Muscle of leg (tissue), 16 donors: ENCODE measurements at places on chromosomes 4 and X. TPM values are rescaled to one million over a fixed set of nuclear protein-coding genes. Genes with fewer than 3 reads are reported as not detected.

DNA sequence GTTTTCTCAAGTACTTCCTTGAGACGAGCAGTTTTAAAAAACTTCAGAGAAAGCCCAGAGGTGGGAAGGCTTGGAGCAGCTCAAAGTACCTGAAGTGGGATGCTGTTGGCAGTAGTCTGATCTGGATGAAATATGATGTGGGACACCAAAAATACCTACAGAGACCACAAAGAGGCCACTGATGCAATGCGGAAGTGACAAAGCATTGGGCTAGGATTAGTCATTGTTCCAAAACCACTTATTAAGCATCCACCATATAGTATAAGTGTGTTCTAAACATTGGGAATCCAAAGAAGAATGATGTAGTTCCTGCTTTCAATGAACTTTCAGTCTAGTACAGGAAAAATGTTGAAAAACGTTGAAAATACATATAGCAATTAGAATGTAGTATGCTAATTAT, 386.1 kb upstream of the CNKSR2 start:
- no peak overlapping the region for H3K4me3 ChIP-seq
- no peaks in the 10 kb centered on the region for H3K4me1 ChIP-seq
- H3K27me3 ChIP-seq, result no peaks in the 10 kb centered on the region

DNA sequence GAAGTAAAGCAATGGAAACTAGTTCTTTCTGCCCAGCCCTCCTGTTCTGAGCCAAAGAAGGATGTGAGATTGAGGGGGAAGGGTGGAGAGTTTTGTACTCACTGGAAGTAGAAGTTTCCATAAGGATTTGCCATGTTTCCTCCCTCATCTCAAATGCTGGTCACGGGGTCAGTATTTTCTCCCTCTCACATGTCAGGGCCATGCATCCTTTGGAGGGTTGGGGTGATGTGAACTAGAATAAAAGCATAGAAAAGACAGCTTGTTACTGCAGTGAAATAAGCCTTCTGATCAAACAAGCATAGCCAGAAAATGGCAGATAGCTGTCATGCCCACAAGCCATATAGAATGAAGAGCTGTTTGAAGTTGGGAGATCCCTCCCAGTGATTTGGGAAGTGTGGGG, 79.7 kb downstream of the KIT start:
- no peaks in the 10 kb centered on the region for H3K36me3 ChIP-seq
- no peaks in the 10 kb centered on the region for H3K4me1 ChIP-seq
- DNase-seq, result peak; percentile 38
- no peaks in the 10 kb centered on the region for H3K27me3 ChIP-seq

DNA sequence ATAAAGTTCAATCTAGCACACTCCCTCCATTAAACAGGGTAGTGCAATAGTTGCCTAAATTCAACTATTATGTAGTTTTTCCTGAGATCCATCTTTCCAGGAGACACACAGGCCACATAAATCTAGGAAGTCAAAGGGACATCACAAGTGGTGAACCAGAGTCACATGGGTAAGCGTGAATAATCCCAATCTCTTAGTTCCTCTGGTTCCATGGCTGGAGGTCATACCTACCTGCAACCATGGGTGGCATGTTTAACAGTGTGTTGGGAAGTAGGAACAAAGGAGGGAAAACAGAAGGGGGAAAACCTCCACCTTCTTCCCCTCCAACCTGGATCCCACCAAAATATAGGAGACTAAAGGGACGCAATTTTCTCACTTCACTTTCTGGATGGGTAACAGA, 2651.6 kb downstream of the ARAP2 start:
- no peaks in the 10 kb centered on the region for H3K36me3 ChIP-seq
- no peak overlapping the region for H3K27ac ChIP-seq
- no peaks in the 10 kb centered on the region for H3K4me1 ChIP-seq
- no peaks in the 10 kb centered on the region for H3K27me3 ChIP-seq

Gene GRPEL1
- total RNA-seq, result 27.7 TPM

Gene INTS6L
- 11.3 TPM for total RNA-seq
